RWPE1 (cell line): ENCODE measurements at places on chromosomes 3 and 15.

GRCh38 chr15:67186688-67187087 lies 67.8 kb downstream of the AAGAB start:
- no peak for DNase-seq

DNA sequence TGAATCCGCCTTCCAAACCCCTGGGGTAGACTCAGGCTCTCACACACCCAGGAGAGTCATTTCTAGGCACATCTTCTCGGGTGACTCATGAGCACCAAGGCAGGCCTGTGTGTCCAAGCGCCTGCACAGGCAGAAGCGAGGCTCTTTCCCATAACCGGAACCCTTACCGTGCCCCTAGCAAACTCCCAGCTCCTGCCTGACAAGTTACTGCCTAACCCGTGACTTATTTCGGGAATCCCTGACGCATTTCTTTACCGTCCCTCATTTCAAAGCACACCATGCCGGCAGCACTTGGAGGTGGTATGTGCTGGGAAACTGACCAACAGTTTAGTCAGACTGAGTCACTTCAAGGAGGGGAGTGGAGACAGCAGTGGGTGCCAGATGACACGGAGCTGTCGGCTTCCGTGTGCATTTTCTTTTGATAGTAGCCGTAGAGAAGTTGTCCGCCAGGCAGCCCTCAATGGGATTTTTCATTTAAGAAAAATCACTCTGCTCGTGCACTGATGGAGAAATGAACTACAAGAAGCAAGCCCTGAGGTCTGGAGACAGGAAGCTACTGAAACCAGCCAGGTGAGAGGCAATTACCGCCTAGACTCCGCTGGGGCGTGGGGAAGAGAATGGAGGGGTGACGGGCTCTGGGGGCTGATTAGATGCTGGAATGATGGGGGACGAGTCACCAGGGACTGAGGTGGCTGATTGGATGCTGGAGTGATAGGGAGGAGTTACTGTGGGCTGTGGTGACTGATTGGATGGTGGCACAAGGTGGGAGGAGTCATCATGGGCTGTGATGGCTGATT lies 17.3 kb upstream of the HRH1 start:
- peak; percentile 99 for DNase-seq

DNA sequence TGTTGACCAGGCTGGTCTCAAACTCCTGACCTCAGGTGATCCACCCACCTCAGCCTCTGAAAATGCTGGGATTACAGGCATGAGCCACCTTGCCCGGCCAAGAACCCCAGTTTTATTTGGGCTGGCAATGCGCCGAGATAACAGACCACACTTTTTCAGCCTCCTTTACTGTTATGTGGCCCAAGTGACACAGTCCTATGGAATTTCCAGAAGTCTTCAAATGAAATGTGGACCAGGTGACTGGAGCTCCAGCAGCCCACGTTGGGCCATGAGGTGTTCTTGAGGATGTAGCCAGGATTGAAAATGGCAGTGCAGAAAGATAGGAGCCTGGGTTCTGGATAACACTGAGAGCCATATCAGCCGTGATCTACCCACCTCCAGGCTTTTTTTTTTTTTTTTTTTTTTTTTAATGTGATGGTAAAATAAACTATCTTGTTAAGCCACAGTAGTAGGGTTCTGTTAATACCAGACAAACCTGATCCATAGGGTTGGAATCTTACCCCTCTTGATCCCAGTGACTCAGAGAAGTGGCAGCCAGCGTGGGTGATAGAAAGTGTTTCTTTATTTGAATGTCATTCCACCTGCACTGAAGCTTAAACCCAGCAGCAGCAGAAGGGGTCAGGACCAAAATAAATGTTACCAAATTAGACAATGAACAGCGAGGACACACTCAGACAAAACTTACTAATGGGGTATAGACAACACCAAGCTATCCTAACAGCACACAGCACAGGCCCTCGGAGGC lies 55.6 kb downstream of the LHFPL4 start:
- DNase-seq, result peak; percentile 78

GRCh38 chr15:93557696-93558095 lies 468.7 kb upstream of the RGMA start:
- no peak for DNase-seq

DNA sequence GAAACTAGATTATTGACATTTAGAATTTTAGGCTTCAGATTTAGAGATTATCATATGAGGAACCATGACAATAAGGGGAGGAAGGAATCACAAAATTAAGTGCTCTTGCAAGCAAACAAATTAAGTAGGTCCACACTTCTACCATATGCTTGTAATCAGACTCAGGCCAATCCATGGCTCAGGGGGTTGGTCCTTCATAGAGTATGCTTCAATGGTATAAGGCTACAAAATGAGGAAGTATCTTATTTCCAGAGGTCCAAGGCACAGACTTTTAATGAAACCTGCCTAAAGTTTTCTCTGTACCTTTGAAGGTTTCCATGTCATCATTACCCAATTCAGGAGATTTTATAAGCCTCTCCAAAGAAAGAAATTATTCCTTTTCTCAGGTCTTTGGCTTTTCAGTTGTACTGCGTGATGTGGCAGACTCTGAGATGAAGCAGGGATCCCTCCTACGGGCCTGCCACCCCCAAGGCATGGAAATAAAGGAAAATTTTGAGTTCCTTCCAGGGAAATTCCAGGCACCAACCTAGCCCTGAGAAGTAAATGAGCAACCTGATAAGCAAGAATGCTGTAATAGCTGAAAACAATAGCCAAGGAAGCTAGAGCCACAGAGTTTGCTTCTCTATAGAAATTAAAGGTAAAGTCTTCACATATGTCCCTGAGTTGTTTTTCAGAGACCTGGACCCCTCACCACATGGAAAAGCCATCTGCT lies 36.3 kb downstream of the SERPINI2 start:
- no peak for DNase-seq

DNA sequence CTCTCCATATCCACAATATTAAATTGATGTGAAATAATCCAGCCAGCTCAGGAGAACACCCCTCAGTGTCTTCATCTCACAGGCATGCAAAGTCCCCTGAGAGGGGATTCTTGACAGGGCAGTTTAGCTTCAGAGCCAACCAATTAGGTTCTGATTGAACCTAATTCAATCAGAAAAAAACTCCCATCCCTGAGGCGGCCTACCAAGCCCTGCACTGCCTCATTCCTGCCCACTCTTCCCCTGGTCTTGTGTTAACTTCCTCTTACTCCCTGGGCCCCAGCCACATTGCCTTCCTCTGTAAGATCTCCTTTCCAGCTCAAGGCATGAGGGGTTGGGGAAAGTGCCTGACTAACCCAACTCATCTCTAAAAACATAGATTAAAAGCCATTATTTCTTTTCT lies 46.1 kb downstream of the FRMD4B start:
- DNase-seq, result no peak

DNA sequence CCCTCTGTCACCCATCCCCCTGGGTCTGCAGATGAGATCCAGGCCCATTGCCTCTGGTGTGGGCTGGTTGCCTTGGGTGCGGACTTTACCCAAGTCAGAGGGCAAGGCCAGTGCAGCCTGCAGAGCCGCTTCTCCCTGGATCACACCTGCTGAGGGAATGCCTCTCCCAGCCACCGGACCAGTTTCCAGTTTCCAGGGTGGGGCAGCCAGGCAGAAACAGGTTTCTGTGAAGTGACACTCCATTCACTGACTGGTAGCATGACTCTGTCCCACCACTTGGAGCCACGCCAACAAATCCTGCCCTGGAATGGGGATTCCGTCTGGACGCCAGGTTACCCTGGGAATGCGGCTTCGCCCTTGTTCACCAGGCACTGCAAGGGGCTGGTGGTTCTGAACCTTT lies 30.0 kb downstream of the PAQR5 start:
- no peak for DNase-seq

DNA sequence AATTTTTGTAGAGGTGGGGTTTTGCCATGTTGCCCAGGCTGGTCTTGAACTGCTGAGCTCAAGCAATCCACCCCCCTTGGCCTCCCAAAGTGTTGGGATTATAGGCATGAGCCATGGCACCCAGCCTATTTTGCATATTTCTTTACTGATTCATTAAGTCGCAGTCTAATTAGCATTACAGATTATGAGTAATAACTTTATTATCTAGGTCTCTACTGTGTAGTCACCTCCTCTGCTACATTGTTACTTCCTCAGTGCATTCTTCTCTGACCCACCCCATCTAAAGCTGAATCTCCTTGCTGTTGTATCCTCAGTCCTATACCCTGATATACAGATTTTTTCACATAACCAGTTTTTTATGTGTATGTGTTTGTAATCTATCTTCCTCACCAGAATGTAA lies 61.7 kb downstream of the TFDP2 start:
- DNase-seq, result peak; percentile 77

DNA sequence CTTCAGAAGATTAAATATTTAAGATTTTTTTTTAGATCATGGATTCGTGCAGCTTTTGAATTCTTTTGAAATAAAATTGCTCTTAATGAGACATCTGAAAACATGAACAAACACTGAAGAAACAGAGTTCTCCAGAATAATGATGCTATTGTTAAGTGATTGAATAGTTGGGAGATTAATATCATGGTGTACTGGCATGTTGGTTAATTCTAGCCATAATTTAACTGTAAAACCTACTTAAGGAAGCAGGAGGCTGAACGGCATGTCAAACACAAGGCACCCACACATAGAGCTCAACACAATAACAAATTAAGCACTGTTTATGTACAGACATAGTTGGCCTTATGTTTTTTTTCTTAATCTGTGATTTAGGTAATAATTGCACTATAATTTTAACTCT lies 185.6 kb downstream of the RBMS3 start:
- DNase-seq, result no peak

DNA sequence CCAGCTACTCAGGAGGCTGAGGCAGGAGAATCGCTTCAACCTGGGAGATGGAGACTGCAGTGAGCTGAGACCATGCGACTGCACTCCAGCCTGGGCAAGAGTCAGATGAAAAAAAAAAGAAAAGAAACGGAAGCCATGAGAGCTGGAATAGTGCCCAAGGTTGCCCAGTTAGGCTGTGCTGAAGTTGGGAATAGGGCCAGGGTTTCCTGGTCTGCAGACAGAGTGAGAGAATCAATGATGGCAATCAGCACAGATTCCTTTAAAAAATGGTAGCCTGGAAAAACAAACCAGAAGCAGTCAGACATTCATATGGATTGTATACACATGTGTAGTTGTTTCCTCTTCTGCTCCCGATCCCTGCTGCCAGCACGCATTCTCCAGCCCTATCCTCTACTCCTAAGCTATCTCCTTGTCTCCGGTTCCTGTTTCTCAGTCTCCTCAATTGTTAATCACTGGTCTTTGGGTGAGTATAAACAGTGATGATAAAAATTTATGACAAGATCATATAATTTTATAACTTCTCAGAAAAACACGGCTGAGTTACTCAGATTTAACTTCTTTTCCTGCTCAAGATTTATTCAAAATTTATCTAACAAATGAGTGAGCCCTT lies 316.2 kb upstream of the UMPS start:
- no peak for DNase-seq

DNA sequence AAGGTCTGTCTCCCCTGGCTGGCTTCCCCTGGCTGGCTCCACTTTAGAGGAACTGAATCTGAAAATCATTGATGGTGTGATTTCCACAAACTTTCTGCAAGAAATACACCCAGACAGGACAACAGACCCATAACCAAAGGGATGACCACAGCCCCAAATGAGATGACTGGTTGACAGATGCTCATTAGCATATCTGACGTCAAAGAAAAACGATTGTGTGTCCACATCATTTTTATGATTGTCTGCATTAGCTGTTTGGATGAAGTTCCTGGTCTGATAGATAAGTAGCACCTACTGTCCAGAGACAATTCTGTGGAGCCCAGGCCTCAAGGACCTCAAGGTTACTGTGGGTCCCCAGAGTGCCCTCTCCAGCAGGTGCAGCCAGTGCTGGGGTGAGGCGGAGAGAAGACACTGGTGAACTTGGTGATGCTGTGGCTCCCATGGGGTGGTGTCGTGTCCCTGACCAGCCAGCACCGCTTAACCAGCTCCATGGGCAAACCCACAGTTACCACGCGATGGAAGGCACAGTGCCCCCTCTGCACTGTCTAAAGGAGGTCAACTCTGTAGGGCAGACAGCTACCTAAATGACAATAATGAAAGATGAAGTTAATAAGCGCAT lies 127.4 kb downstream of the NSMCE3 start:
- DNase-seq, result no peak

GRCh38 chr3:188772886-188773285 lies 398.9 kb upstream of the TPRG1 start:
- DNase-seq, result no peak

DNA sequence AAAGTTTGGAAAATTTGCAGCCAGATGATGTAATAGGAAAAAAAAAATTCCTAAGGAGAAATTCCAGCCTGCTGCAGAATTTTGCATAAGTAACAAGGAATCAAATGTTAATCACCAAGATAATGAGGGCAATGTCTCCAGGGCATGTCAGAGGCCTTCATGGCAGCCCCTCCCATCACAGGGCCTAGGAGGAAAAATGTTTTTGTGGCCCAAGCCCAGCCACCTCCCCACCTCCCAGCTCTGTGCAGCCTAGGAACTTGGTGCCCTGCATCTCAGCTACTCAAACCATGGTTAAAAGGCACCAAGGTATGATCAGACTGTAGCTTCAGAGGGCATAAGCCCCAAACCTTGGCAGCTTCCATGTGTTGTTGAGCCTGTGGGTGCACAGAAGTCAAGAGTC lies 704.7 kb upstream of the ROBO1 start:
- DNase-seq, result no peak

DNA sequence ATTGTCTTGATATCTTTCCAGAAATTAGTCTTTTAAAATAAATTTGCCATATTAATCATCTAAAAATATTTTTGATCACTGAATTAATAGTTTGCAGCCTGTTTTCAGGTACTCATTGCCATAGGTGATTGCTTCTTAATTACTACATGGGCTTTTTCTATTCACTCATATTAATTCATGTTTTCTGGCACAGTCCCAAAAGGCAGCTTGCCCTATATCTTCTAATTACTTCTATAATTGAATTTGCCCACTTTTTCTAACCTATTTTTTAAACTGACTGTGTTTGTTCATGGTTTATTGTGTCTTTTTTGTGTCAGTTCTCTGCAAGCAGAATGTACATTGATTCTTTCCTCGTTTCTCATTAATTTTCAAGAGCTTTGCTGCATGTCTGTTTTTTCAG lies 85.7 kb upstream of the SOX2 start:
- no peak for DNase-seq

GRCh38 chr3:29454161-29454611 lies 173.3 kb downstream of the RBMS3 start:
- DNase-seq, result peak; percentile 14

DNA sequence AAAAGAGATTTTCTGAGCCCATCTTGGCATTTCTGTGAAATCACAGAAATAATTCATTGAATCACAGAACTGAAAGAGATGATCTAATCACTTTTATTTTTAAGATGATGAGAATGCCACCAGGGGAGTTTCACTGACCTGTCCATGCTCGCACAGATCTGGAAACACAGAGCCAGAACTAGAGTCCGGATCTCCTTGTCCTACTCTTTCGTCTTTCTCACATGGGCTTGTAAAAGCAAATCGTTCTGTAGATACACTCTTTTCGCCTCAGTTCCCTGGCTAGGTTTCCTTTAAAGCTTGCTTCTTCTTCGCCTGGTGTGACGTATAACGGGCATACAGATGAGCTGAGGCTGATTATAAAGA lies 122.5 kb upstream of the SPRED1 start:
- no peak for DNase-seq

- no peak for DNase-seq
Observed at GRCh38 chr15:93154666-93155065, 65.7 kb upstream of the RGMA start.
